ENCODE measurements at places on chromosomes 1 and 21.
A peak's percentile ranks its signal among the peaks of the same experiment; 100 is the strongest.

DNA sequence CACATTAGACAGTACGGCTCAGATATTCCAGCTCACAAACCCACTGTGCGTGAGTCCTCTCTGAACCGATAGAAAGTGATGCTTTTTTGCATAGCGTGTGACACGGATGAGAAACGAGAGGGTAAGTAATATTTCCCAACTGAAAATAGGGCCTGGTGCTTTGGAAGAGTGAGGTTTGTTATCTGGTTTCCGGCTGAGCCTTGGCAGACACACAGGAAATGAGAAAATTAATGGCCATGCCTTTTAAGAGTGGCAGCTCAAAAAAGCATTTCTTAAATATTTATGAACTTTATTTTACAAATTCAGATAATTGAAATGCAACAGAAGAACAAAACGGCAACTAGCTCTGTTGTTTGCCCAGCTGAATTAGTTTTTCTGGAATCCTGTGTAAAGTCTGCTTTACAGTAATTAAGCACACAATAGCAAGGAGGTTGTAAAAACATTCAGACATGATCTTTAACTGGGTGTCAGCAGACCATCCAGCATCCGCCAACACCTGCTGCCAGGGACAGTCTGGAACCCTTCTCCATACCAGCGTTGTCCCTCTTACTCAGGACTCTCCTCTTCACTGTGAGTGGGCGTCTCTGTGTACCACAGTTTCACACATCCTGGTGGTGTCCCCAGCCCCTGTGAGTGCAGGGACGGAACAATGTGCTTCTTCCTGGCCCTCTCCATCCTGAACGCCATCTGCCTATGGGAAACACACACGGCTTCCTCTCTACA, 155.4 kb downstream of the PGBD5 start:
- DNase-seq, result no peak

GRCh38 chr1:196136396-196136795, 471.8 kb downstream of the KCNT2 start:
- no peak for DNase-seq

DNA sequence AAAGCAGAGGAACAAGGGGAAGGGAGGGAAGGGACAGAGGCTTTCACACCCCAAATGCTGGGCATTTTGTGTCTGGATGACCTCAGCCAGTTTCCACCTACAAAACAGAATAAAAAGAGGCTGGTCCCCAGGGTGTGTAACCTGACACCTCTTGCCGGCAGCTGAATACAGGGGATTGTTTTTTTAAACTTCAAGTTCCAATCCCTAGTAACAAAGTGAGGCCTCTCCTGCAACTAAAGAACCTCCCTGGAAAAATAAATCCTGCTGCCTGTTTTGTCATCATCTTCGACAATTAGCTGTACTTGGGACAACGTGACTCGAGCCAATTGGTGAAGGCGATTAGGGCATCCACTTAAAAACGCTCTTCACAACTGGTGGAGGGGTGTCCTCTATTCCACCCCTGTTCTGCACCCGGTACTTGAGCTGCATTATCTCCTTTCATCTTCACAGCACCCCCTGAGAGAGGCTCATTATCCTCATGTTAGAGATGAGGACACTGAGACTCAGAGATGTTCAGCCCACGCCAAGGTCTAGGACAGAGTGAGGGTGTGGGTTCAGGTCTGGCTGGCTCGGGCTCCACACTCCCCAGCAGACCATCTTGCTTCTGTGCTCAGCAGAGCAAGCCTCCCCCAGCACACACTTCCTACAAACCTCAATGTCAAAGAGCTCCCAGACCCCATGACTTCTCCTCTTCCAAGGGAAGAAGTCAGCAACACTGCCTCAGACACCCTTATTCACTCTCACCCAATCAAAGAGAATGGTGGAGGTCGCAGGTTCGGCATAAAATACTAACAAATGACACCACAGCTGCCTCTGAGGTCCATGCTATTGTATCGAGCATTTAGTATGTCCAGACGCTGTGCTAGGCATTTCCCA, 15.2 kb downstream of the ITPKB start:
- peak; percentile 55 for DNase-seq

DNA sequence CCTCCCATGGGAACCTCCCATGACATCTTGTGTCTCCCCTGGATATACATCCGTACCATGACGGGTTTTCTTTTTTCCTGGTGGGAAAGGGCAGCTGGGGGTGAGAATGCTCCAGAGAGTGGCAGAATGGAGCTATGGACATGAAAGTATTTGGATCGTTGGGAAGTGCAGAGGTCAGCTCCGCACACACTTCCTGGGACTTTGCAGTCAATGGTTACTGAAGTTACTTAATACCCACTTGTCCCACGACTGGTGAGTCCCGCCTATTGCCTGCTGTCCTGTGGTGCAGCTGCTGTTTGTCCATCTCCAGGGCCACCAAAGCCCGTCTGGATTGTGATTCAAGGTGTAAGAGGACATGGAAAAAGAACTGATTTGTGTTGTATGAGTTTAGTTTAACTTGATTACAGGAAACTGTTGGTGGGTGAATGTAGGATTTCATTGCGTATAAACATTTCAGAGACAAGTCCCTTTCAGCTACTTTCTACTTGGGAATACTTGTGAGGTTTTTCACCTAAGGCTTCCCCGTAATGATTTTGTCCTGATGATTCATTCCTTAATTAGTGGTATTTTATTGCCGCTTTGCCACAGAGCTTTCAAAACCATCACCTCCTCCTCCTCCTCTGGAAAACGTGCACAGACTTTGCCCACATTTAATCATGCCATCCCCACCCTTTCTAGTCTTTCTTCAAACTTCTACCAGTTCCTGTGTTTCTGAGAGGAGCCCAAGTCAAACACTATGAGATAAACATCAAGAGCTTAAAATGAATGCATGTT, 308.8 kb downstream of the KIF26B start:
- no peak for DNase-seq

- no peak for DNase-seq
Measured at GRCh38 chr1:18398791-18399530, 81.8 kb upstream of the KLHDC7A start.

GRCh38 chr1:96376846-96377245, 344.7 kb upstream of the PTBP2 start:
- DNase-seq, result no peak

GRCh38 chr1:87120779-87121178, 206.3 kb downstream of the HS2ST1 start:
- no peak for DNase-seq

GRCh38 chr1:117825414-117825813, 104.0 kb downstream of the GDAP2 start:
- no peak for DNase-seq

DNA sequence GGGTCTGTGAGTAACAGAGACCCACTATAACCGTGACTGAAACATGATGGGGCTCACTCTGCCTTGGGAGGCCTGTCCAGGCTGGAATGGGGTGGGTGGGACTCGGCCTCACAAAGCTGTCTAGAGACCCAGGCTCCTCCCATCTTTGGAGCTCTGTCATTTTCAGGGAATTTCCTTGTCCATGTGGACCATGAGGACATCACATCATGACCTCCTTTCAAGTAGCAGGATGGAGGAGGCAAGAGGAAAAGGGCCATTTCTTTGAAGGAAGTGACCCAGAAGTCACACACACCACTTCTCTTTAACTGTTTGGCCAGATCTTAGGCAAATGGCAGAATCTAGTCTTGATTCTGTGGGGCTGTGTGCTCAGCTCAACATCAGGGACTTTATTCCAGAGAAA, 79.9 kb downstream of the CNIH3 start:
- DNase-seq, result no peak

DNA sequence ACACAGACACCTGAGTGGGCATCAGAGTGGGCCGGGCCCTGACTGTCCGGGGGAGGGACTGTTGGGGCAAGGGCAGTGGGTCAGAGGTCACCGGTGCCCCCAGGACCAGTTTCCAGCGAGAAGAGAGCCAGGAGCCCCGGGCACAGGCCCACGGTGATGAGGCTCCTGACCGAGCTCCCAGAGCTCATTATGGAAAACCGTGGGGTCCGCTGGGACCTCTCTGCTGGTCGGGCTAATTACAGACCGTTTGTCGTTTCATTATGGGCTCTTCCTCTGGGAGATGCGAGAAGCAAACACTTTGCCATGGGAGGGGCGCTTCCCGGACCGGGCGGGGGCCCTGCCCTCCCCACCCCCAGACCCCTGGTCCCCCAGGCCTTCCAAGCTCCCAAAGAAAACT, 12.0 kb upstream of the TTLL10 start:
- DNase-seq, result no peak

DNA sequence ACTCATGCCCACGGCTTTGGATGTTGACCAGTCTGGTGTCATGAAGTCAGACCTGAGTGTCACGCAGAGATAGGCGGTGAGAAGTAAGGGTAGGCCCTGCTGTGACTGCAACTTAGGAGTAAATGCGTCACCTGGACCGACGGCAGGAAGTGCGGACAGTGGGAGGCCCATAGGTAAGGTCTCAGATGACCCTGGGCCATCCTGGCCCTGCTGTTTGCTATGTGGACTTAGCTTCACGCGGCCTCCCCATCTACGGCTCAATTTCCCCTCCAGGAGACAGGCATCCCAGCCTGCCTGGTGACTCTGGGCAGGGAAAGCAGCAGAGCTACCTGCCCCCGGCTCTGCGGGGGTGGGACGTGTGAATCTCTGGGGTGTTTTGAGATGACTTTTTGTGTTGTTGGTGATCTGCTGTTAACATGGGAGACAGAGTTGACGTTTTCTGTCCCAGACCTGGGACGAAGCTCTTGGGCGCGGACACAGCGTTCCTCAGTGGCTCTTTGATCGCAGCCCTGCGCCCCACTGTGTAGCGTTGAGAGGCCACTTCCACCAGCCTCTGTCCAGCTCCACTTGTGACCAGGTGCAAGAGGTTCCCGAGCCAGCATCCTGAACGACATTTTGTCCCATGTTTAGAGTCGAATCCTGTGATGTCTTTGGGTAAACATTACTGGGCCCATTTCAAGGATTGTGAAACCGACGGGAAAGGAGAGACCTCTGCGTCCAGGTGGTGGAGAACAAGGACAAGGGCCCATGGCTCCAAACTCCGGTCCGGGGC, 39.9 kb downstream of the CRYAA start:
- DNase-seq, result no peak

DNA sequence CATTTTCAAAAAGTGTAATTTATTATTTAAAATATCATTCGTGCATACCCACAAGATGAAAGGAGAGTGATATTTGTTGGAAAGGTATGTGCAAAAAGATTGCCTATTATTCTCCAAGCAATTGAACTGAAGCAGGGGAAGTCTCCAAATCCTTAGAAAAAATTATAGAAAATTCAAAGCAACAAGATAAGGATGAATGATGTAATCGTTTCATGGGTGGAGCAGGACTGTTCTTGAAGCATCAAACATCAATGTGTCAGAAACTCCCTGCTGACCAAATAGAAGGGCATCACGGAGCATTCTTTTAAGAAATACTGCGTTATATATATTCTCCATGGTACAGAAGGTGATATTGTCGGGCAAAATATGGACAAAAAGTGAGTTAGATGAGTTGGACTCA, 87.9 kb upstream of the SPAG17 start:
- DNase-seq, result no peak

DNA sequence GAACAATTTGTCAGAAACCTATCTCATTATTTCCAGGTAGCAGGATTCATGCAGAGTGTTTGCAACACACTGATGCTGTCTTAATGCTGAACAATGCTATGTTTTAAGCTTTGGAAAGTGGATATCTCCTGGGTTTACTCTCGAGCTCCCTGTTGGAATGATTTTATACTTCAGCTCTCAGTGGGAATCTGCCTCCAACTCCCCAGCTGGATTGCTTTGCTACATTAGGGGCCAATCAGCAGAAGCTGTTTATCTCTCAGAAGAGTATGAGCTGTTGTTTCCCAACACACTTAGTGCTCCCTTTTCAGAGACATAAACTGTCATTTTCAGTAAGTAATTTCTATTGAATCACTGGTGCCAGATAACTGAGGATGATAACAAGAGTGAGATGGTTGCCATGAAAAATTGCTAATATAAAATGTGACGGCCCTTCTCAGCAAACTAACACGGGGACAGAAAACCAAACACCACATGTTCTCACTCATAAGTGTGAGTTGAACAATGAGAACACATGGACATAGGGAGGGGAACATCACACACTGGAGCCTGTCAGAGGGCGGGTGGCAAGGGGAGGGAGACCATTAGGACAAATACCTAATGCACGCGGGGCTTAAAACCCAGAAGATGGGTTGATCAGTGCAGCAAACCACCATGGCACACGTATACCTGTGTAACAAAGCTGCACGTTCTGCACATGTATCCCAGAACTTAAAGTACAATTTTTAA, 265.9 kb upstream of the RUNX1 start:
- DNase-seq, result no peak

DNA sequence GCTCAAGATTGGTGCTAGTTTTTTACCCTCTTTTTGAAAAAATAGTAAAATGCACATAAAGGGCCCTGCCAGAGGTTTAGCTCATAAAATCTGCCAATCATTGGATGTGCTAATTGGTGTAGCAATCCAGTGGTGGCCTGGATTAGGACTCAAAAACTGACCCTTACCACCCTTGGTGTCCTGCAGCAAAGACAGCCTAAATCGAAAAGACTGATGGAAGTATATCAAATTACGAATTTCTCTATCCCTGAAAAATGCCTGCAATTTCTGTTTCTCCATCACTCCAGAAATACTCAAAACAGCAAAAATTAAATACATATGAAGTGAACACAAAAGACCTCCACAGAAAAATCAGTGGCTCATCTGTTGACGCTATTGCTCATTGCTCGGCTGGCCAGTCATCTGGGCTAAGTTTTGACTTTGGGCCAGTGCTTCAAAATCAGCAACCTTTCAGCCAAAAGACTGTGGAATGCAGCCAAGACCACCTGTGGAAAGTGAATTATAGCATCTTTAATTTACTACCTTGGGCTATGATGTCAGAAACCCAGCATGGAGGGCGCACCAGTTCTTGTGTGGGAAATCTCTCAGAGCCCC, 30.0 kb downstream of the WLS start:
- DNase-seq, result no peak

GRCh38 chr1:218298398-218298797, 13.3 kb downstream of the RRP15 start:
- DNase-seq, result no peak

DNA sequence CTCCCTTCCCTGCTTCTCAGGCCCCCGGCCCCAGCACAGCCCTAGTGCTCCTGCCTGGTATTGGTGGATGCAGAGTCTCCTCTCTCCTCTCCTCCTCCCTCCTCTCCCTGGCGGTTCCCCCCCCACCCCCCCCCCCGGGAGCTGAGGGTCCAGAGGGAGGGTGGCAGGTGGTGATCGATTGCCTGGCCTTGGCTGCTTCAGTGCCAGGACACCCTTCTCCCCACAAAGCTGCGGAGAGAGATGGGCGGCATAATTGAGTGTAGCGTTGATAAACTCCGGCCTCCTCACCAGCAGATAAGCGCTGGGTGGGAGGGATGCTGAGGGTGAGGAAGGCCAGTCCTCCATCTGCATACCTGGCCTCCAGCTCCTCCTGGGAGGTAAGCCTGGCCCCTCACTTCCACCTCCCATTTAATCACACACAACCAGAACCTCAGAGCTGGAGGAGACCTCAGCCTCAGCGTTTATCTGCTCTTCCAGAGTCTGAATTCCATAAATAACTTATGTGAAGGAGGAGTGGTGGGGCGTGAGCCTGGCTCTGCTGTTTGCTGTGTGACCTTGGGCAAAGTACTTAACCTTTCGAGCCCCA, 60.8 kb downstream of the LRRN2 start:
- no peak for DNase-seq

GRCh38 chr1:6842301-6842700, 57.0 kb downstream of the CAMTA1 start:
- no peak for DNase-seq

GRCh38 chr1:76023669-76024435, 50.7 kb upstream of the ST6GALNAC3 start:
- DNase-seq, result no peak

GRCh38 chr1:16095447-16095846, 22.0 kb upstream of the FAM131C start:
- DNase-seq, result no peak

Measured in muscle of back (tissue), 13 donors.